ENCODE measurements at places on chromosomes 7 and 10.

DNA sequence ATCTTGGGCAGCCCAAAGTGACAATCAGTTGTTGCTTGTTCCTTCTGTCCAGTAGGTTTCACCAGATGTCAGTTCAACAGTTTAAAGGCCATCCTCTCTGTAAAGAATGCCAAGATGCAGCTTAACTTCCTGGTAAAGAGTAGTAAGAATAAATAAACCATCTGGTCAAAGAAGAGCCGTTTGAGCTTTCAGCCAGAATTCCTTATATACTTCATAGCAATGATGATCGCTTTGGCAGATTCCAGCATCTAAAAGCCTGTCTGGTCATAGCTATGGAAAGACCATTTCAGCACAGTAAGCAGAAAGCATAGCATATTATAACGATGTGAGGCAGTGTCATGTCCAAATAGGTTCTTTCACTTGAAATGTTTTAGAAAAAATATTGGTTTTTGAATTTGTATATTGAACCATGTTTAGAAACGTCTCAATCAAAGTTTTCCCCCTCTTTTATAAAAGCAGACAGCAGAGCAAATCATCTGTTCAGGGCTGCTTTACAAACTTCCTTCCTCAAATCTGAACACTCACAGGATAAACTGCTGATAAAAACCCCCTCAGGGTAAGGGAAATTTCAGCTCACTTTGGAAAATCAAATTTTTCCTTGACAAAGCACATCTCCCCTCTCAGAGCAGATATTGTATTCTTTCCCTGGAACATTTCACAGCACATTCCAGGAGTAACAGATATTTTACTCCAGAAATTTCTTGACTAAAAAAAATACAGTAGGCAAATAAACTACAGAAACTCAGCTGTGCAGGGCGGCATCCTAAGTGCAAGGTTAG, 184.1 kb downstream of the NOC3L start:
- no peak for DNase-seq

GRCh38 chr10:22854935-22855421, 72.9 kb upstream of the ARMC3 start:
- no peak for DNase-seq

DNA sequence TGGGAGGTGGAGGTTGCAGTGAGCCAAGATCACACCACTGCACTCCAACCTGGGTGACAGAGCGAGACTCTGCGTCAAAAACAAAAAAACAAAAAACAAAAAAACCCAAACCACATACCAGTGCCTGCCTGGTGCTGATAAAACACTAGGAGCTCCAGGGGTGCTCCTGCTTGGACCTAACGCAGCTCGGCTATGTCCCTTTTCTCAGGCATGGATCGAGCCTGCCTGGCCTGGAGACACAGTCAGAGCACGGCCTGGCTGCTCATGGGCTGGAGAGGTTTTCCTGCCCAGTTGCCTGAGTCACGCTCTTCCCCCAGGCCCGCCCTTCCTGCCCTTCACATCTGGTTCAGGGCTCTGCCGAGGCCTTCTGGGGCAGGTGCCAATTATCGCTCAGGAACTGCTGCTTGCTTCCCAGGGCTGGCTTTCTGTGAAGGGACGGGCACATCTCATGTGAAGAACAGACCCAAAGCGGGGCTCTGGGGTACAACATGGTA, 12.6 kb upstream of the NPFFR1 start:
- DNase-seq: peak; percentile 72

DNA sequence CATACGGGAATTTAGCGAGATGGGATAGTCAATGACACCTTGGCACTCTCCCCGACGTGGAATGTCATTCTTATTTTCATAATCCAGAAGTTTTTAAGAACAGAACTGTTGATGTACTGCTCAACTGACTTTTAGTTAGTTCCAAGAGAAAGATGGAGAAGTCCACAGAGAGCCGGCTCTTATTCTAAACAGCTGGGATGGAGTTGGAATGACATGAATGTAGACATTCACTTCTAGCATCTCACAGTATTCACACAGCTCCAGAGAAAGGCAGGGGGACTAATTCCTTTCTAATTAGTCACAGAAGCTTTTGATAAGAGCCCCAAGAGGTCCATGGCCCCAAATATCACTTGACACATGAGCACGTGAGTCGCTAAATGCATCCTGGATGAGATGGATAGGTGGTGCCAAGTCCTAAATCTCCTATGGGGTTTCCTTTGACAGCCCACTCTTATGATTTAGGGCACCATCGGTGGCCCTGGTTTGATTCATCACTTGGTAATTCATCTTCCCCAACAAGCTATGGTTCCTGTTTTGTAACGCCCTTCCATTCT, 420.3 kb upstream of the AUTS2 start:
- DNase-seq: no peak

DNA sequence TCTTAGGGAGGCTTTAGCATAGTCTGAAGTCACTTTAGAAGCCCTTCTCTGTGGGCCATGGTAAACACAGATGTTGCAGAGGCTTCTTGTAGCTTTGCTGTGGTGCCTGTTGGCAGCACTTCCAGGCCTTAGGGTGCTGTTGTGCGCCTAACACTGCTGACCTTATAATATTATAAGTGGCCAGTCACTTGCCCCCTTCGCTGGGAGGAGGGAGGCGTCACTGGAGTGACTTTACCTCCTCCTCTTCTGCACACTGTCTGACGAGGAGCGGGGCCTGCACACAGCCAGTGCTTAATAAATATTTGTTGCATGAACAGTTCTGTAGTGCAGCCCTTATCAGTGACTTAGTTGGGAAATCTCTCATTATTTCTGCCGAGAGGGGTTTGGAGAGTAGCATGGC, 63.3 kb downstream of the WDR37 start:
- no peak for DNase-seq

- no peak for DNase-seq
Observed at GRCh38 chr10:8073691-8074416, 19.4 kb downstream of the GATA3 start.

- no peak for DNase-seq
Observed at GRCh38 chr10:93300288-93300917, 181.7 kb downstream of the MYOF start.

- no peak for DNase-seq
Observed at GRCh38 chr7:129405527-129405926, 28.7 kb upstream of the STRIP2 start.

DNA sequence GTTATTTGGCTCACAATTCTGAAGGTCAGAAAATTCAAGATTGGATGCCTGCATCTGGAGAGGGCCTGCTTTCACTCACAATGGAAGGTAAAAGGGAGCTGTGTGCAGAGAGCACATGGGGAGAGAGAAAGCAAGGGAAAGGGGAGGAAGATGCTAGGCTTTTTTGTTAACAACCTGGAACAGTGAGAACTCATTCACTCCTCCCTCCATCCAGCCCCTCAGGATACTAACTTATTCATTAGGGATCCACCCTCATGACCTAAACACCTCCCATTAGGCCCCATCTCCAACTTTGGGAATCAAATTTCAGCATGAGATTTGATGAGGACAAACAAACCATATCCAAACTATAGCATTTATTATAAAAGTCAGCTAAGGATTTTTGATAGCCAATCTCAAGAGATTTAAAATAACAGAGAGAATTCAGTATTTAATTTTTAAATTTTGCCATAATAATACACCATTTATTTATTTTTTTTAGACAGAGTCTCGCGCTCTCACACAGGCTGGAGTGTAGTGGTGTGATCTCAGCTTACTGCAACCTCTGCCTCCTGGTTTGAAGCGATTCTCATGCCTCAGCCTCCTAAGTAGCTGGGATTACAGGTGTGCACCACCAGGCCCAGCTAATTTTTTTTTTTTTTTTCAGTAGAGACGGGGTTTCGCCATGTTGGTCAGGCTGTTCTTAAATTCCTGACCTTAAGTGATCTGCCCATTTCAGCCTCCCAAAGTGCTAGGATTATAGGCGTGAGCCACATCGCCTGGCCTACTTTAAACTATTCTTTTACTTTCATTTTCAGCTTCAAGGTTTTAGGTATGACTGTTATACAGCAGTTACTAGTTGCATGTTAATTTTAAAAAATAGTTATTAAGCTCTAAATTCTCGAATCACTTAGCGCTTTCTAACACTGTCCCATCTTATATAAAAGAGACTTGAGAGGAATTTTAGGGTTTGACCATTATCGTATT, 20.3 kb upstream of the ETV1 start:
- no peak for DNase-seq

DNA sequence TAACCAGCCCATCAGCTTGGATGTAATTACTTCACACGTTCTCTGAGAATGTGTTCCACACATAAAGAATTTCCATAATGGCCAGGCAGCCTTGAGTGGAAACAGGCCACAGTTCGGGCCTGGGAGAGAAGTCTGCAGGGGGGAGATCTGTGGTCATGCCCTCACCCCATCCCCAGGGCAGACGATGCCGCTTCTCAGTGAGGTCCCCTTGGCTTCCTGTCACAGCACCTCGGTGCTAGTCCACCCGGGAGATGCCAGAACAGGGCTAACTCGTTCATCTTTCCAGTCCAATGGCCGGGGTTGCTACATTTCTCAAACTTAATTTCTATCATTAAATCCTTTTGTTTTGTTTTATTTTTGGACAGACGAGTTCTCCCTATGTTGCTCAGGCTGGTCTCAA, 624.1 kb downstream of the PTPRN2 start:
- no peak for DNase-seq

GRCh38 chr10:10421071-10421470, 596.6 kb upstream of the CELF2 start:
- DNase-seq: no peak

GRCh38 chr7:28958235-28958979, at the start of gene TRIL:
TSS of gene TRIL (minus strand) at chr7:28958330. CDS start at chr7:28958046, 284 bp downstream.
- DNase-seq: no peak

DNA sequence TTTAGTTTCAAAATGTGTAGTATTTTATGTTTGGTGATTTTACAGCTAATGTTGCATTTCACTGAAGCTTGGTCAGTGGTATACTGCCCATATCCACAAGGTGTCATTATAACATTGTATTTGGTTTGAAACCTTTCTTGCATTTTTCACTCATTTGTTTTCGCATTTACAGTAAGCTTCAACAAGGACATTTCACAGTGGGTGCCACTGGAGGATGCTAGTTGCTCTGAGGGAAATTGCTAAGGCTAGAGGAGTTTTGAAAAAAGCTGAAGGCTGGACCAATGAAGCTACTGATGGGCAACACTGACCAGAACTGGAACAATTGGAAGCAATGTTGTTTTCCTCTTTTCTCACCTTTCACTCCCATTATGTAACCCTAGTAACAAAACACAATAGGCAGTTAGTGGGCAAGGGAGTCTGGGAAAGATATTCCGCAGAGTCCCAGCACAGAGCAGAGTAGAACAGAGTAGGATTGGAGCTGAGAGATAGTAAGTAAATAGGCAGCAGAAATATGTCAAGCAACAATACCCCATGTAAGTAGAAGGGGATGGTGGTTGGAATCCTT, 23.6 kb upstream of the SRI start:
- peak; percentile 65 for DNase-seq

- DNase-seq: no peak
Observed at GRCh38 chr7:81626008-81626407, 143.8 kb downstream of the HGF start.

DNA sequence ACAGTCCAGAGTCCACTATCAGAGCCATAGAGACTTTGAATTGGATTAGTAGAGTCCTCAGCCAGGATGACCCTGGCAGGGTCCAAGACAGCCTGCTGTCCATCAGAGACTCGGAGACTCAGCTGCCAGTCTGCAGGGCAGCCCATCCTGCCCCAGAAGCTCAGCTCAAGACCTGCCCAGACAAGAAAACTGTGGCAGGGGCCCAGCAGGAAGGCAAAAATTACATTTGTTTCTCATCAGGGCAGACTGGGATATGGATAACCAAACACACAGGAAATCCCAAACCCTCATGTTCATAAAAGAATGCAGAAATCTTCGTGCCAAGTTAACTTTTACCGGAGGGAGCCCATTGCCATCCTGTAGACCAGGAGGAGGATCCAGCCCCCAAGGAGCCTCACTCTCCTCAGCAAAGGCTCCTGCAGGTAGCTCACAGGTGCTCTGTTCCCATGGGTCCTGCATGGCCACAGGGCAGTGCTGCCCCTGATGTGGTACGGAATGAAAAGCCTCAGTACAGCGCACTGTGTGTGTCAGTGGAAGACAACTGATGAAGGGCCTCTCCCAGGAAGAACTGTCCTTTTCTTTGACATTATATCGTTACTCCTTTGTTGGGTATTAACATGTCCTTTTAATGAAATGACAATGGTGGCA, 222.2 kb downstream of the KCNMA1 start:
- no peak for DNase-seq

DNA sequence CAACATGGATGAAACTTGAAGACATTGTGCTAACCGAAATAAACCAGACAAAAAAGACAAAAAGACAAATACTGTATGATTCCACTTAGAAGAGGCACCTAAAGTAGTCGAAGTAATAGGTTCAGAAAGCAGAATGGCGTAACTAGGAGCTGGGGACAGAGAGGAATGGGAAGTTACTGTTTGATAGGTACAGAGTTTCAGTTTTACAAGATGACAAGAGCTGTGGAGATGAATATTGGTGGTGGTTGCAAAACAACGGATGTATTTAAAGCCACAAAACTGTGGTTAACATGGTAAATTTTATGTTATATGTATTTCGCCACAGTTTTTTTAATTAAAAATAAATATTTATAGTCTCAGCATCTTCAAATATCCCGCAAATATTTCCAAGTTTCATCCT, 64.1 kb upstream of the DIP2C start:
- DNase-seq: peak; percentile 34

GRCh38 chr7:37216156-37216852, 232.4 kb downstream of the ELMO1 start:
- no peak for DNase-seq

- peak; percentile 44 for DNase-seq
Observed at GRCh38 chr10:63866075-63866746, 345.0 kb downstream of the REEP3 start.

- no peak for DNase-seq
Observed at GRCh38 chr7:101173752-101174244, 6.3 kb downstream of the NAT16 start.

DNA sequence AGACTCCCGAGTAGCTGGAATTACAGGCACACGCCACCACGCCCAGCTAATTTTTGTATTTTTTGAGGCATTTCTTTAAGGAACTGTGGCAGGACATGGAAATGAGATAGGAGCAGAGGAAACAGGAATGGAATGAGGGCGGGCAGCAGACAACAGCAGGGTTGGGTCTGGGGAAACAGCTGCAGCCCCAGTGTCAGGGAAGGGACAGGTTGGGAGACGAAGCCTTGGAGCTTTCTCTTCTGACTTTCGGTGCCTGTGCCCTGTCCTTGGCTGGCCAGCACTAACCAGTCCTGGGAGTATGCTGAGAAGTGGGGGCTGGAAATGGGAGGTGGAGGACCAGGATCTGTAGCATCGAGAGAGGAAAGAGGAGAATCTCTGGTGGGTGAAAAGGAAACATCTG, 47.4 kb downstream of the ATOH7 start:
- DNase-seq: no peak

DNA sequence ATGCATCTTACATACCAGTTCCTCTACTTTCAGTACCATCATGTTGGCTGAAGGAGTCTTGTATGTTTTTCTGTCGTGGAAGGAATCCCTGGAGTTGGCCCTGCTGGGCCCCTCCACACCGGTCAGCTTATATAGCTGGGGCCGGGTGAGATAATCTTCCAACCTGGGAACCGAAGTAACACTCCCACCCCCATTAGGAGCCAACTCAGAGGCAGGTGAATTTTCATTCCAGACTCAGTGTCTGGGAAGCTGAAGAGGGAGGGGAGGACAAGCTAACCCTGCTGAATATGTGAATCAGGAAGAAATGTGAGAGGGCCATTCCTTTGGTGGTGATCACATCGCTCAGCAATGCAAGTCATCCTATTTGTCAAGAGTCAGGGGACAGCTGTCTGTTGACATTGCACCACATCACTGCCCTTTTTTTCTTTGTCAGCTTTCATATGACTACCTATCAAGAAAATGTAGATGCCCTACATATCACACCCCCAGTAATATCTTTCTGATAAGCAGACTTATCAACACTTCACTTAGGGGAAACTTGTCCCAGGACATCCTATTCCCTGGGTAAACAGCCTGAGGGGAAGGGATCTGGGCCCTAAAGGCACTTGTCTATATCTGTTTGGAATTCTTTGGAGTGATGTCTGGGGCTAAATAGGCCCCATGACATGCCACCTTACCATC, at the start of gene ANKRD1:
ANKRD1 (minus strand) TSS at position 102 of the 681 bp plus-strand sequence; CDS start at position 42, 60 bp downstream.
- no peak for DNase-seq
